ENCODE measurements at places on chromosomes 11 and 22.

DNA sequence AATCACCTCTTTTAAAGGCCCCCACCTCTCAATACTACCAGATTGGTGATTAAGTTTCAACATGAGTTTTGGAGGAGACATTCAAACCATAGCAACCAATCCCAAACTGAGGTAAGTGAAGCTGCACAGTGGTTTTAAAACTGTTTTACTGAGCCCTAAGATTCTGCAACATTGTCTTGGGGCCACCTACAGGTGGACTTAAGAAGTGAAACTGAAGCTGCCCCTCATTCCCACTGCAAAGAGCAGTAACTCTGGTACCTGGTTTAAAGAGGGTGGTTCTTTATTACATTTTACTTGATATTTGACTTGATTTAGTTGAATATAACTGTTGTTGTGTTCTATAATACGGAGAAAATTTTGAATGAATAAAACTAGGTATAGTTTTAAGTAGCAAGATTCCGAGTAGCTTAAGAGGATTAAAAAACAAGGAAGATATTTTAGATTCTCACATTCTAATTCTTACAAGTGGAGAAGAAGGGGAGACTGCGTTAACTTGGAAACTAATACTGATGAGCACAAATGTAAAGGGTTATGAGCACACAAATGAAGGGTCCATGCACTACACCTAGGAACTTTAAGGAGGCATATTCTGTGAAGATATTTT is 26.7 kb downstream of the SYT9 start:
- DNase-seq: no peak

GRCh38 chr11:88475991-88476418 is 138.5 kb upstream of the CTSC start:
- no peak for DNase-seq

DNA sequence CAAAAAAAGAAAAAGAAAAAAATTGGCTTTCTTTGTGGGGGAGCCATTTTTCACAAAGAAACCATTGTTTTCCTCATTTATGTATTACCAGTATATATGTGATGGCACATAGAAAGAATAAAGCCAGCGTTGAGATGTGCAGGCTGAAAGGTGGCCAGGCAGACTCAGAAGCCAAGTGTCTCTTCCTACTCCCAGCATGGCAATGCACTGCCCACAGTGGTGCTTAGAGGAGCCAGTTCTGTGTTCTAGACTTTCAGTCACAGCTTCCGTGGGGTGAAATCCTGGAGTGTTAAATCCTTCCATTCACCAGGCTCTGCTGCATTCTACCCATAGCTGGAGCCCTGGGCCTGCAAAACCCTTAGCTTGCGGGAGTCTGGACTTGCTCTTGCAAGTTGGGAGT is 18.9 kb downstream of the SNAP29 start:
- no peak for DNase-seq

GRCh38 chr11:17407575-17407974 is 19.1 kb upstream of the KCNJ11 start:
- no peak for DNase-seq

DNA sequence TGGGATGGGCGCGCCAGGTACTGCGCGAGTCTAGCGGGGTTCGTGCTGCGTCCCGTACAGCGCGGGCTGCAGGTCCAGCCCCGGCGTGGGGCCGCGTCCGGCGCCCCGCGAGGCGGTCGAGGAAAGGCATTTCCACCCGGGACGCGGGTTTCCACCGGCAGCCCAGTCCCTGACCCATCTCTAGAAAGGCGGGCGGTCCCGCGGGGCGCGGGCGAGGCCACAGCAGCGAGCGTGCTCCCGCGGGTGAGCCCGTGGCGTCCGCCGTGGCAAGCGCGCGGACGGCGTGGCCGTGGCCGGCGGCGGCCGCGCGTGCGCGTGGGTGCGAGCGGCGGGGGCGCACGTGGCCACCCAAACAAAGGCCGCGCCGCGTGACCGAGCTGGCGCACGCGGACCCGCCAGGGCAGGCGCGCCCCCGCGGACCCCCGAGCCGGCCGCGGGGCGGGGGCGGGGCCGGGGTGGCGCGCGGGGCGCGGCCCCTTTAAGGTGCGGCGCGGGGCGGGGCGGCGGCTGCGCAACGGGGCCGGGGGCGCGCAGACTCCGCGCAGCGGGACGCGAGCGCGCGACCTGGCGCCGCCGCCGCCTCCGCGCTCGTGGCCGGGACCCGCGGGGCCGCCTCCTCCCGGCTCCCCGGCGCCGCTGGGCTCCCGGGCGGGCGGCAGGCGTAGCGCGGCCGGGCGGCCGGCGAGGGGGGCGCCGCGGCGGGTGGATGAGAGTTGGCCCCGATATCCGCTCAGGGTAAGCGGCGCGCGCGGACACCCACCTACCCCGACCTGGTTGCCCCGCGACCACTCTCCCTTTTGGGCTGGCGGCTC is 39.3 kb upstream of the CELSR1 start:
- DNase-seq: peak; percentile 37

DNA sequence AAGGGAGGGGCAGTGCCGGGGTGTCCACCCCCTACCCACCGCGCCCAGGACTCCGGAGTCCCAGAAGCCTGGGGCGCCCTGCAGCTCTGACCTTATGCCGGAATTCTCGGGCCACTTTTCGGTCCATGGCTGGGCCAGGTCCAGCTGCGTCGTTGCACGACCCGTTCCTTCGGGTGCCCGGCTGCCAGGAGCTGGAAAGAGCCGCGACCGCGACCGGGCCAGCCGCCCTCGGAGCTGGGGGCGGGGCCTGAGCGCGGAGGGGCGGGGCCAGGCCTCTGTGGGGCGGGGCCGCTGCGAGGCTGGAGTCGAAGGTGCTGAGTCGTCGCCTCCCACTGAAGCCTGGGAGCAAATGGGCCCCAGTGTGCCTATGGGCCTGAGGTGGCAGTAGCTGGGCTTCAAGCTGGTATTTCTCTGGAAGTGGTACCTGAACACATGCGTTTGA is at the start of gene USH1C:
Gene USH1C, minus strand, starts transcription at position 236 of the 442 bp plus-strand sequence. Its CDS starts 109 bp downstream, at position 127.
- peak; percentile 13 for DNase-seq

DNA sequence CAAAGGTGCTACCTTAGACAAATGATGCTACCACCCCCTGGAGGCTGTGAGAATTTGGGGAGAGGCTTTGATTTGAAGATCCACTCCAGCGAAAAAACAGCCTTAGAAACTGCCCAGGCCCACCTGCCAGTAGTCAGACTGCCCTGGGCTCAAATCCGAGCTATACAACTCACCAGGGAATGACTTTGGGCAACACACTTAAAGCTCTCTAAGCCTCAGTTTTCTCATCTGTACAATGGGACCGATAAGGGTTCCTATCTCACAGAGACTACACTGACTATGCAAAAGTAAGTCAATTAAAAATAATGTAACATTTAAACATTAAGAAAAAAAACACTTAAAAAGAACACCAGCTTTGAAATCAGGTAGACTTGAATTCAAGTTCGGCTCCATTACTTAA is 19.9 kb downstream of the VWCE start:
- DNase-seq: no peak

- DNase-seq: no peak
These were observed 5.5 kb upstream of the FADS3 start for GRCh38 chr11:61896665-61897386.

DNA sequence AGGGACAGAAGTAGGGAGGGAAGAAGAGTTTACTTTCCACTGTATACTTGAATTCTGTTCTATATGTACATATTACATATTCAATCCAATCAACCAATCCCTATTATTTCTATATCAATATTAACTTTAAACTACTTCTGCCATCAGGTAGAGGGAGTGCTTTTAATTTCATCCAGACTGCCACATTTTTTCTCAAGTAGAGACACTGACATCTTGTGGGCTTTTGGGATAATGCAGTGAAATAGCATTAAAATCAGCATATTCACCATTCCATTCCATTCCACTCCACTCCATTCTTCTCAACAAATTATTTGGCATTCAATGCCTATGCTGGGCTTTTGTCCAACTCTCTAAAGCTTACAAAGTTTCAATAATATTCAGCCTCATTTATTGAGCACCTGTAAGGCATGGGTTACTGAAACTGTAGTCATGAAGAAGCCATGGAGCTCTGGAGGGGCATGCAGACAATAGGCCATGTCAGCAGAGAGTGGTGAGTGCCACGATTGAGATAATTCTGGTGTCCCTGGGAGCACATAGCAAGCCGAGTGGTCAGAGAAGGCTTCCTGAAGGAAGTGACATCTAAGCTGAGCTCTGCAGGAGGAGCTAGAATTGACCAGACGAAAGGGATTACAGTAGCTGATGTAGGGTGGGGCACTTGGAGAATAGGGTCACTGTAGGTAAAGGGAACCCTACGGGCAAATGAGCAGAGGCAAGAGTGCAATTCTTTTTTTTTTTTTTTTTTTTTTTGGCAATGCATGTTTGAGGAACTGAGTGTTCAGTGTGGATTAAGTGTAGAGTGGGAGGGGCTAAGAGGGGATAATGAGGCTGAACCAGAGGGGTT is 12.8 kb upstream of the CLPB start:
- no peak for DNase-seq

GRCh38 chr11:102119997-102120396 is 9.8 kb downstream of the YAP1 start:
- no peak for DNase-seq

DNA sequence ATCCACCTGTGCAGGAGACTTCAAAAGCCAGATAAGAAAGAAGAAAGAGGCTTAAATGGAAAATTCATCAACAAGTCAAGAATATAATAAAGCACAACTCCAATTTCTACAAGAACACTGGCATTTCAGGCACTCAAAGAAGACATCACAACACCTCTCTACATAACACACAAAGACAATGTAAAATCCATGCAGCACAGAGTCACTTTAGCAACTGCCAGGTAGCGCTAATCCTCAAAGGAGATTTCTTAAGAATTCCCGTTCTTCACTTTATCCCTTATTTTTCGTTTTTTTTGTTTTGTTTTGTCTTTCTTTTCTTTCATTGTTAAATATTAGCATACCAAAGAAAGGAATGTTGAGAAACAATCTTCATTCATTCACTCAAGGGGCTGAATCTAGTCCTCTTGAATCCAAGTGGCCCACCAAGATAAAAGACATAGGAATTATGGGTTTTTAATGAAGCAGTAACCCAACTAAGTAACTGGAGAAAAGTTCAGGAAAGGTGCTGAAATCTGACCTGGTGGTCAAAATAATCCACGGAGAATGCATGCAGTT is 95.0 kb downstream of the CADM1 start:
- DNase-seq: no peak

- DNase-seq: no peak
These were observed 18.2 kb upstream of the MUC5AC start for GRCh38 chr11:1139441-1140083.

- DNase-seq: no peak
These were observed 10.6 kb upstream of the BBOX1 start for GRCh38 chr11:27029966-27030365.

DNA sequence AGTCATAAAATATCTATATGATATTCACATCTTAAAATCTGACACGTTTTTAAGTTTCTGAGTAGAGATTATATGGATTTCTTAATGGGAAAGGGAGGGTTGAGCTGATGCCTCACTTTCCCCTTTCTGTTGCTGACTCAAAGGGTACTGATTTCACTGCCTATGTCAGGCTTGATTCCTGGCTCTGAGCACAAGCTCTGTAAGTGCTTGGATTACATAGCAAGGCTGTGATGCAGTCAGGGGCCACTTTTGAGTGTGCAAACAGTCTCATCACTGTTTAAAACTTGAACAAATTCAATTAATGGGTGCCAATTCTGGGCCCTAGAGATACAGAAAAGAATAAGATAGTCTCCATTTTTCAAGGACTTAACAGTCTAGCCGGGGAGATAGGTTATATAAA is 14.4 kb downstream of the ATXN10 start:
- no peak for DNase-seq

GRCh38 chr22:38569181-38569971 is 607 bp downstream of the DMC1 start:
- no peak for DNase-seq

DNA sequence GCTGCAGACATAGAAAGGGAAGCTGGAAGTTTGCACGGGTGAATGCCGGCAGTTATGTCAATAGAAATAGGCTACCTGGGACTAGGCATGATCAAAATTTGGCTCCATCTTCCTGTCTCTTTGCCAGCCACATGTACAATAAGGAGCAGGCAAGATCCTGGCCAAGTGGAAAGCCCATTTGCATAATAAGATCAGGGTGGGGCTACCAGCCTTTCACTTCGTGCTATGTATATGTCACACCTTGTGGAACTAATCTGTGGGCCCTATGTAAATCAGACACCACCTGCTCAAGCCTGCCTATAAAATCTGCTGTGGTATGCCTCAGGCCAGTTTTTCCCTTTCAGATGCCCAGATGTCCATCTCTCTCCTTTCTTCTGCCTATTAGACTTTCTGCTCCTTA is 79.3 kb upstream of the DRD2 start:
- no peak for DNase-seq

DNA sequence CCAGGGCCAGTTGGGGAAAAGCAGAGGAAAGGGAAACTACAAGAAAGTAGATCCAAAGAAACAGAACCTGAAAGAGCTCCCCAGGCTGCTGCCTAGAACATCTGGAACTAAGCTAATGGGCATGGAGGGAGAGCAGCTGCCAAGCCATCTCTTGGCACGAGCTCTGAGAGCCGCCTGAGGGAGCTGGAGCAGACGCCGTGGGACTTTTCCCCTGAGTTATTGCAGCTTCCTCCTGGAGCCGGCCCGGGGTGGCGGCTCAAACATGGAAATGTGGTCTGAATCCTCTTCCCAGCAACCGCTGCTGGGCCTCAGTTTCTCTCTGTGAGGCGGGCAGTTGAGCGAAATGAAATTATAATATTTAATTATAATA is 41.8 kb downstream of the LIF start:
- DNase-seq: no peak

DNA sequence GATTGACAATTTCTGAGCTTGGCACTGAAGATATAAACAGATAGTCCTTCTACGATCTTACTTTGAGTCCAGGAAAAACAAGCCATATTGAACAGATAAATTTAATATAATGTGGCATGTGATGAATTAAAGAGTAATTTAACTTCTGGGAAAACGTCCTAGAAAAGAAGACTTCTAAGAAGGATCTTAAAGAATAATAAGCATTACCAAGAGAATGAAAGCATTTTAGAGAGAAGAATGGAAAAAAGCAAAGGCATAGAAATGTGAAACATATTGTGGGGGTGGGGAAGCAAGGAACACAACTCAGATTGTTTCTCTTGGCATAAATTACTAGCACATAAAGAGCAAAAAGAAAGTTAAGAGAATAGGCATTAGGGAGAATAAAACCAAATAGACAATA is 5.4 kb downstream of the DDIAS start:
- no peak for DNase-seq

DNA sequence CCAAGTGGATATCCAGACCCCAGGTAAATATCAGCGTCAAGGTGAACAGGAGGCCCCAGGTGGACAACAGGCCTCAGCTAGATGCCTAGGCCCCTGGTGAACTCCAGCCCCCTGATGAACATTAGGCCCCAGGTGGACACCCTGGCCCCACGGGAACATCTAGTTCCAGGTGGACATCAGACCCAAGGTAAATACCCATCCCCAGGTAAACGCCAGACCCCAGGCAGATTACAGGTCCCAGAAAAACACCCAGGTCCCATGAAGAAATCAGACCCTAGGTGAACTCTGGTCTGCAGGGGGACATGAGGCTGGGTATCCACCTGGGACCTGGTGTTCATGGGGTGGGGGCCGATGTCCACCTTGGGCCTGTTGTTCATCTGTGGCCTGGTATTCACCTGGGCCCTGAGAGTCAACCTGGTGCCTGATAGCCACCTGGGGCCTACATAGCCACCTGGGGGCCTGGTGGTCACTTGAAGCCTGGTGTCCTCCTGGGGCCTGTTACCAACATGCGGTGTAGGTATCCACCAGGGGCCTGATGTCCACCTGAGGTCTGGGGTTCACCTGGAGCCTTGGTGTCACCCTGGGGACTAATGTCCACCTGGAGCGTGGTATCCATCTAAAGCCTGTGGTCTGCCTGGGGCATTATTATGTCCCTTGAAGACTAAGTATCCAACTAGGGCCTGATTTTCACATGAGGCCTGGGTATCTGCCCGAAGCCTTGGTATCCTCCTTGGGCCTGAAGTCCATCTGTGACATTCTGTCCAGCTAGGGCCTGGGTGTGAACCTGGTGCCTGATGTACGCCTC is 56.8 kb upstream of the SEPTIN5 start:
- no peak for DNase-seq
